Omental fat pad (tissue), 4 donors: ENCODE measurements at places on chromosomes 3 and 15. TPM values are rescaled to one million over a fixed set of nuclear protein-coding genes. Genes with fewer than 3 reads are reported as not detected.

ALPK3 gene
- total RNA-seq: 3.2 TPM

GREM1 gene
- total RNA-seq: 29.4 TPM

CELSR3 gene
- 0.48 TPM for total RNA-seq

PRR20G gene
- total RNA-seq: not detected

TRH gene
- not detected for total RNA-seq

GRCh38 chr15:72183781-72184164 is 13.8 kb downstream of the GRAMD2A start:
- no peak for DNase-seq

DNA sequence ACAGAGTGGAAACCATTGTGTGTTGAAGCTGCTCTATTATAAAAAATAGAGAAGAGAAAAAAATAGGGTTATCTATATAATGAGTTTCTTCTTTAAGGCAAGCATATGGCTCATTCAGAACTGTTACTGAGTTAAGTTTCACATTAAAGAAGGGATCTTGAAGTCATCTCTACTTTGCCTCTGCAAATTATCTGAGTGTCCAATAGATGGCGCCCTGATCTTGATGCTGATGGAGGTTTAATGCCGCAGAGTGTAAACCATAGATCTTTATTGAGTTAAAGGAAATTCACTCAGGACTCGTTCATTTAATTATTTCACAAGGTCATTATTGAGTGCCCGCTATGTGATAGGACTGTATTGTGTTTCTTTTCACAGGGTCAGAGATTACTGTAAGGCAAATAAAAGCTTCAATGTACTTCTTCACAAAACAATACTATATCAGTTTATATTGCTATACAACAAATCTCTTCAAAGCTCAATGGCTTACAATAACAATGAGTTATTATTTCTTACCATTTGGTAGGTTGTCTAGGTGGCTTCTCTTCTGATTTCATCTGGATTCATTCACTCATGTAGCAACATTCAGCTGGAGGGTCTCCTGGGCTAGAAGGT is 171.4 kb downstream of the NSUN3 start:
- no peak for DNase-seq

DNA sequence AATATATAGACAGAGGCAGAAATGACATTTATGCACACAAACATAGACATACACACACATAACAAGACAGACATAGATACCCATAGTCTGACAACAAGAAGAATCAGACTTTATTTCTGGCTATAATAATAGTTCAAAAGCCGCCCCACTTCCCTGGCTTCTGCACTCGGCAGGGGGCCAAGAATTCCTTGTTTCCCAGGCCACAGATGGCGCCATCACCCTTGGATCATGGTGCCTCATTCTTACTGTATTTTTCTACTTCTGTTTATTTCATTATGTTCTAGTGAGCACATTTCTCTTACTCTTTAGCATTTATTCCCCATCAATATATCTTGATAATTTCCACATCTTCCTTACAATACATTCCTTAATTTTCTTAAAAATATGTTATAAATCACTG is 387.5 kb downstream of the NLGN1 start:
- no peak for DNase-seq

- no peak for DNase-seq
Measured at GRCh38 chr3:123841476-123842238, 42.5 kb downstream of the MYLK start.

- no peak for DNase-seq
Measured at GRCh38 chr3:24129549-24129948, 184.5 kb downstream of the NR1D2 start.

- no peak for DNase-seq
Measured at GRCh38 chr3:55518451-55518850, 31.3 kb upstream of the WNT5A start.

- DNase-seq: no peak
Measured at GRCh38 chr3:61979638-61980037, 393.7 kb downstream of the FEZF2 start.

DNA sequence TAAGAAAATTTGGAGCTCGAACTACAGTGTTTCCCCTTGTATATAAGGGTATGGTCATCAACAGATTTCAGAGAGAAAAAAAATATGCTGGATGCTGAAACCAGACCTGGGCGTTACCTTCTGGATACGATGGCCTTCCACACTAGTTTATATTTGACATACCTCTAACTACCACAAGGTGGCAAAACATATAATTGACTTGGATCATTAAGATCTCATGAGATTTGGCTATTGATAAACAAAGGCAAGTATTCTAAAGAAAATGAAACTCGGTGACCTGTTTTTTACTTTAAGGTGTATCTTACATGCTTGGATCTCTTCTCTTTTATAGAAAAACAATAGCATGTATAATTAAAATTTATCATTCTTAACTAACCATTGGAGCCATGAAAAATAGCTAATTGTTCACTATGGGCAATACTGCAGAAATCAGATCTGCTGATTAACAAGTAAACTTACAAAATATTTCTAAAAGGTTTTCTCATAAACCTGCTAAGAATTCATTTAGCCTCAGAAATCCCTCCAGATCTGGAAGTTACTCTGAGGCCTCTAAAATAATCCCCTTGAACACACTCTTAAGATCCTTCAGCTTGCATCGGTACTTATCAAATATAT is 300.6 kb upstream of the KCNH8 start:
- DNase-seq: no peak

GRCh38 chr15:40985541-40986330 is 32.5 kb downstream of the CHAC1 start:
- no peak for DNase-seq

GRCh38 chr15:96053031-96053780 is 277.3 kb upstream of the NR2F2 start:
- peak; percentile 30 for DNase-seq

GRCh38 chr3:53773611-53774368 is 72.4 kb downstream of the CHDH start:
- peak; percentile 32 for DNase-seq

- DNase-seq: no peak
Measured at GRCh38 chr3:112640930-112641801, at the start of gene CCDC80. CCDC80 (minus strand) TSS chr3:112641143; CDS start chr3:112639905, 1,238 bp downstream.

GRCh38 chr3:143595456-143596077 is 252.7 kb downstream of the SLC9A9 start:
- DNase-seq: no peak

GRCh38 chr3:3232251-3232650 is 52.8 kb upstream of the CRBN start:
- no peak for DNase-seq

DNA sequence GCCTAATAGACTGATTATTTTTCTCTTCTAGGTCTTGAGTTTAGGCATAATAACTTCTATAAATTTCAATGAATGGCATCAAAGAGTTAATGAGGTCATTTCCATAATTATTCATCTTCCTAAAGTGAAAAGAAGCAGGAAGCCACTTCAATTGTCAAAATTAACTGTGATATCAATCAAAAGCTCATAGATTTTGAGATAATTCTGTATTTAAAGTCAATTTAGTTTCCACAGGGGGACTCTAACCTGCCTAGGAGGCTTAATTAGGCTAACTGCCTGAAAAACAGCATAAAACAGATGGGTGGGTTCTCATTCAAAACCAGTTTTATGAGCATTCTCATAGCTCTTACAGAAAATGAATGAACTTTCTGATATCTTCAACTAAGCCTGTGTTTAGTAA is 177.8 kb downstream of the OTOL1 start:
- no peak for DNase-seq

GRCh38 chr3:70072754-70073153 is 73.2 kb downstream of the SAMMSON start:
- no peak for DNase-seq

DNA sequence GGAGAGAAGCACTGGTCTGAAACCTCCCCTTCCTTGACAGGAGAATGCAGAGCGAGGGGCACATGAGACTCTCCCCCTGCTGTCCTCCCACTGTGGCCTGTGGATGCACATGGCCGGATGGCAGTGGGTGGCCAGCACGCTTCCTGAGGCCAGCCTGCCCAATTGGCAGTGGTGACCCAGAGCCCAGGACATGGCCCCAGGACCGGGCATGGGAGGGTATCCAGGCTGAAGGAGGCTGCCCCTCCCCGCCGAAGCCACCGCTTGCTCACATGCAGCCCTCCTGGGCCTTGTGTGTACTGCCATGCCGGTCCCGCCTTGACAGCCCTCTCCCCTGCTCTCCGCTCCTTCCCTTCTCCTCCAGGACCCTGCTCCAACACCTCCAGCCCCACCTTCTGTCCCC is 100.9 kb downstream of the MEGF11 start:
- DNase-seq: no peak

- DNase-seq: peak; percentile 44
Measured at GRCh38 chr15:90219421-90220141, 14.2 kb downstream of the CIB1 start.

- no peak for DNase-seq
Measured at GRCh38 chr15:39181056-39181747, 399.7 kb upstream of the THBS1 start.

GRCh38 chr15:69337138-69337537 is 38.4 kb downstream of the PAQR5 start:
- DNase-seq: no peak

DNA sequence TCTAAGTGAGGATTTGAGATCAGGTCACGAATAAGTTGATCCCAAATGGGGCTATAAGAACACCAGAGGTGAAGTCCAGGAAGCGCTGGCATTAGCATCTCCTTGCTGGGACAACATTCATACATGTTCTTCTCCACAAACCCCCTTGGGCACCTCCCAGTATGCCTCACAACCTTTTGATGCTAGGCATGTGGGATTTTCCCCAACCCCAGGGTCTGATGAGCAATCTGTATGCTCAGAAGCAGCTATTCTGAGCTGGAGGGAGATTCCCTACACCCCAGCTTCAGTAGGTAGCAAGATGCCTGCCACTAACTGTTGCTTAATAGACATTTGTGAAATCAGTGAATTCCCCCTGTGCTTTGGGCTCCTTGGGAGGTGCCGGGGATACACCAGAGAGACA is 32.2 kb downstream of the SLC6A11 start:
- no peak for DNase-seq

DNA sequence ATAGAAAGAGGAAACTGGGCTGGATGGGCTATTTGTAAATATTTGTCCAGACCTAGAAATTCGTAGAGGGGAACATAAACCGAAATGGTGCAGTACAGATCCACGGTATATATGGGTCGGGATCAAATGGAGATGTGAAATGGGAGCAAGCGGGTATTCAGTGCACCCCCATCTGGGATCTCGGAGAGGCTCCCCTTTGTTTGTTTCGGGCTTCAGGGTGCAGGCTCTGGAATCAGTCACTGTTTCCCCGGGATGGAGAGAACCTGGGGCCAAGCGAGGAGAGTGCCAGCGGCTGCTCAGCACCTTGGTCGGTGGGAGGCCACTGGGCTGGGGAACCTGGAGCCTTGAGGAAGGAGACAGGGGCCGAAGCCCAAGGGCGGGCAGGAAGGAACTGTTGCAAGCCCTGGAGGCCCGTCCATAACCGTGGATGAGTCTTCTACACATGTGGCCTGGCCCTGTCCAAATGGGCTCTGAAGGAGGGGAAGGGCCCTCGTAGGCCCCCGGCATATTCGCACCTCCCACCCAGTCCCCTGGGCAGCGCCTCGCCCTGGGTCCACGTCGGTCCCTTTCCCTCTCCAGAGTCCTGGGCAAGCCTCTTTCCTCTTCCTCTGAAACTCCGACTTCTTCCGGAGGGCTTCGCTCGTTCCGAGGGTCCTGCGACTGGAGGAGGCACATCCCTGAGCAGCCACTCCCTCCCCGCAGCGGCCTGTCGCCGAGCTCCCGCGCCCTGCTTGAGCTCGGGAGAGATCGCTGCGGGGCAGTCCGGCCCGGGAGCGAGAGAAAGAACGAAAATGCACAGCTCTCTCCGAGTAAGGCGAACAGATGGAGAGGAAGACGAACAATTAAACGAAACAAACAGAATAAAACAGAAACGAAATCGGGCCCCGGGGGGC is 3.0 kb downstream of the ISL2 start:
- no peak for DNase-seq

DNA sequence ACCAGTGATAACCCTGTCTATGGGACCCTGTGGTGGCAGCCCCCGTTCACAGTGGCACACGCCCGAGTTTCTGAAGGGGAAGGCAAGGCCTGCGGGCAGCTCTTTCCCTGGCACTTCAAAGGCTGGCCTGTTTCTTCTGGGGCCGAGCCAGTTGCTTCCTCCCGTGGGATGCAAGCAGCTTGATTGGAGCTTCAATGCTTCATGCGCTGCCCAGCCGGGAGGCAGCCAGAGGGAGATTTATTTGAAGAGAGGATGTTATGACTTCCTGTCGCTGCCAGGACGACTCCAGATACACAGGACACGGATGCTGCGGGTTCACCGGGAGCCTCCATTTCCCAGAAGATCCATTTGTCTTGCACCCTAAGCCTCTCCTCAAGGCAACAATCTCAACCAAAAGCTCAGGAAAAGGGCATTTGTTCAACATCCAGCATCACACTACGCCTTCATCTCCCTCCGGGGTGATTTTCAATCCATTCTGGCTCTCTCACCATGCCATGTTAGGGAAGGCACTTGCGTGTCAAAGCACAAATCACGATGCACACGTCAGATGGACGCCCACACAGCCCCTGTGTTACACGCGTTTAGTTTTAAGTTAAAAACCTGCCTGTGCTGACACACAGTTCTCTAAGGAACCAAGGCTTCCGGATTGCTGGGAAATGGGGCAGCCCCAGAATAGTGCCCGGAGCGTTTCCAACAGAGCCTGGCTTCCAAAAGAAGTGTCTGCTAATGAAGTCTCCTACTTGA is 330.2 kb downstream of the OCA2 start:
- no peak for DNase-seq

GRCh38 chr3:147354623-147355022 is 51.7 kb downstream of the ZIC4 start:
- no peak for DNase-seq
